ENCODE measurements at places on chromosomes 4 and X.

DNA sequence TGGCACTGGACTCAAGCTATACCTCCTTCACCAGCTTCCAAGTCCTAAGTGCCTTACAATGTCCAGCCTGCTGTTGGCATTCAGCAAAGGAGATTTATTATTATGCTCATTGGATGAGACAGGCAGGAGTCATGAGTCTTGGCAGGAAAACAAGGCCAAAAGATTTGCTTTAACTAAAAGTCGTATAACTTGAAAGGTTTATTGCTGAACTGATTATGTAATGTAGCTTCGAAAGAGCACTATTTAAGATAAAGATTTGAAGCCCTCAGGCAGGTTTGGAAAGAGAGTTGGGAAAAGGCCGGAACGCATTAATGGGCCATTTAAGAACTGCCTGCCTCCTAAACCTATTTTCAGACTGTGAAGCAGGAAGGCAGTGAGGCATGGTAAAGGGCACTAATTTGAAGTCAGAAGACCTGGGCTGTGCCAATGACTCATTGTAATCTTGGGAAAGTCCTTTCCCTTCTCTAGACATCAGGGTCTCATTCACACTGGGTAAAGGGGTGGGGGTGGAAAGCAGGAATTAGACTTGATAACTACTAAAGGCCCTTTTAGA lies 280.5 kb upstream of the EDA2R start:
- no peak for DNase-seq

DNA sequence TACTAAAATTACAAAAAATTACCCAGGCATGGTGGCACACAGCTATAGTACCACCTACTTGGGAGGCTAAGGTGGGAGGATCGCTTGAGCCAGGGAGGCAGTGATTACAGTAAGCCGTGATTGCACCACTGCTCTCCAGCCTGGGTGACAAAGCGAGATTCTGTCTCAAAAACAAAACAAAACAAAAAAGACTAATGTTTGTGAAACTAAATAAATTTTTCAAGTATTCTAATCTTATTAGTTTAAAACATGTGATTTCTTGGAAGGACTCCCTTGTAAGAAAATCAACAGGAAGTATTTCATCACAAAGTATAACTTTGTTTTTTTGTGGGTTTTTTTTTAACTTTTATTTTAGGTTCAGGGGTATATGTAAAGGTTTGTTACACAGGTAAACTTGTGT lies 89.6 kb downstream of the EGF start:
- DNase-seq: no peak

- DNase-seq: no peak
These were observed 48.5 kb upstream of the HDAC8 start for GRCh38 chrX:72621163-72621562.

DNA sequence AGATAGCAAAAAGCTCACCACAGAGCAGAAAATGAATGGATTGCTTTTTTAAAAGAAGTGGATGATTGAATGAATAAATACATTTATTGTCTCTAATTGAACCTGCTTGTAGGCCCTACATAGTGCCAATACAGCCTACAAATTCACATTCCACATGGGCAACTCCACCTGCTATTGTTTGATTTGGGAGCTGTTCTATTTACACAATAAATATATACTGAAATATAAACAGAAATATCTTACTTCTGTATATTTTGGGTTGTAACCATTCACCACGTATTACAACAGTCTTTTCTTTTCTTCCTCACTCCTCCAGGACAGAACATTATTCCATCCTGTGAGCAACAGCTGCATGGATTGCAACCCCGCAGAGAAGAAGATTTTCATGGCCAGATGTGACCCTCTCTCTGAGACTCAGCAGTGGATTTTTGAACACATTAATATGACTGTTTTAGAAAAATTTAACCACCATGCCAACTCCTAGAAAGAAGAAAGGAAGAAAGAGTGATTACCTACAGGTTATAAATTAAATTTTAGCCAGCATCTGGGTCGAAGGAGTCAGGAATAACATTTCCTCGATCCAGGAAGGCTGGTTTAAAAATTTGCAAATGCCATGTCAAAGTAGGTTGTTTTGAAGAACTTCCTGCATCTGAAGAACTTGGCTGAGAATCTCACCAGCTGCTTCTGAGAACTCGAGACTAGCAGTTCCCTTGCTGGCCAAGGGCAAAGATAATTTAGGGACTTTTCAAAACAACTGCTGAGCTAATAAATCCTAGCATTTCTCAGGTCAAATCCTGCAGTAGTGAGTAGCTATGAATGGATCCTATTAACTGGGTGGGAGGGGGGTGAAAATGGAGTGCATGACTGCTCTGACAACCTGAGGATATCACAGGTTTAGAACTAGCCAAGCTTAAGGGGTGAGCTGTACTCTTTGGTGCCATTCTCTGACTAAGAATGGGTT lies 128.7 kb upstream of the GALNT7 start:
- peak; percentile 65 for DNase-seq

- DNase-seq: no peak
These were observed 98.0 kb downstream of the NAA11 start for GRCh38 chr4:79227860-79228259.

DNA sequence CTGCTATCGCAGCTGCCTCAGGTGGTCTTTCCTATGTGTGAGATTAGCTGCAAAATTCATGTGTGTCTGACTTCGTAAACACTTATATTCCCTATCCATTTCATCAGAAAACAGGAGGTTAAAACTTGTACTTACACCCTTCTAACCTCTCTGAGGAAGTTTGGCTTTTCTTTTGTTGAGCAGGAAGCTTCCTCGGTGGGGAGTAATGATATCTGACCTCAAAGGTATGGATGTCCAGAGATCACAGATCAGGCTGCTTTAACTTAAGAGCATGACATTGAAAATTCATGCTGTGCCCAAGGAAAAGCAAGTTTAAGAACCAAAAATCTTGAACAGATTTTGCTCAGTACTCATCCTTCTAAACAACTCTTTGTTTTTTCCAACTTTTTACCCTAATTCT lies 429.1 kb downstream of the STIM2 start:
- DNase-seq: no peak

DNA sequence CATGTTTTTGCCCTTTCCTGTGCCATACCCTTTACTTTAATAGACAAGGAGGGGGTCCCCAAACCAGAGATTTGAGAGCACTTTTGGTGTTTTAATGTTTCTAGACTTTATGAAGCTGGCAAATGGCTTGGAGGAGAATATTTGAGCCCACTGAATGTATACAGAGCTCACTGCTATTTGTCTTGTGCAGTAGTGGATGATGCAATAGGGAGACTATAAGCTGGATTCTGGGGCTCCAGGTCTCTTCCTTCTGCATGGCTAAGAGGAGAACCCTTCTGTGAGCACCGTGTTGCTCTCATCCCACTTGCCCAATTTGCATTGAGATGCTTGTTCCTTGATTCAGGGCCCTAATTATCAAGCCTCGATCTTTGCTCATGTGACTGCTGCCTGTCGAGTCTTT lies 8.9 kb upstream of the PUDP start:
- no peak for DNase-seq

GRCh38 chr4:119894650-119895208 lies 171.9 kb downstream of the MAD2L1 start:
- no peak for DNase-seq

GRCh38 chr4:94253036-94253435 lies 45.4 kb downstream of the SMARCAD1 start:
- peak; percentile 23 for DNase-seq

GRCh38 chrX:130125091-130125874 lies 15.0 kb upstream of the ELF4 start:
- DNase-seq: no peak

- DNase-seq: no peak
These were observed 167.1 kb upstream of the PACRGL start for GRCh38 chr4:20532871-20533870.

GRCh38 chrX:15493118-15493962 lies at the start of gene PIR:
PIR (minus strand) TSS chrX:15493333; CDS start chrX:15491257, 2,076 bp downstream.
- peak; percentile 83 for DNase-seq

GRCh38 chrX:150212672-150213480 lies 150.2 kb upstream of the MAMLD1 start:
- DNase-seq: no peak

DNA sequence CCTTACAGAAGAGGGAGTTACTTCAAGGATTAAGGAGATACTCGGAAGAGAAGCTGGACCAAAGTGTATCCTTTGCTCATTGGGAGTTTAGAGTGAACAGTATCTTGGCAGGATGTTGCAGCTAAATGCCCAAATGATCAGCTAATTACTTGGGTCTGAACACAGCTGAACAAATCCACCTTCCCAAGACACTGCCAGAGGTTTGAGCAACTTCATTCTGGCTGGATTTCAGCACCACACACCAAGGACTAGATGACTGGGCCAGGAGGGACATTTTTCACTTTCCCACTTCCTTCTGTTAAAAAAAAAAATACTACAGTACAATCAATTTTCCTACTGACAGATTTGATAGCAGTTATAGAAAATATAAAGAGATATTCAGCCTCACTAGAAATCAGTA lies 324.6 kb downstream of the MID1IP1 start:
- DNase-seq: no peak

DNA sequence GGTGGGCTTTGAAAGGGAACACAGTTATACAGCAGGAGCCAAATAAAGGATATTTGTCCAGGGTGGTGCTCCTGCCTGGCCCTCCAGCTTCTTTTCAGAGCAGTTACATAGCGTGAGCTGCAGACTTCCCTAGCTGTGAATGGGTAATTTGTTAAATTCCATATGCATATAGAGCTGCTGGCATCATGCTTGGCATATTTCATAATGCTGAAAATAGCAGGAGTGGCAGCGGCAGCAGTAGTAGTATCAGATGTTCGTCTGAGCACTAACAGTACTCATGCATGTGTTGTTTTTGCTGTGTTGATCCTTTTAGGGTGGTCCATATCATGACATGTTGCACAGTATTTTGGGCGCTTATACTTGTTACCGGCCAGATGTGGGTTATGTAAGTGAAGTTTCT lies 33.6 kb upstream of the TADA2B start:
- DNase-seq: no peak

DNA sequence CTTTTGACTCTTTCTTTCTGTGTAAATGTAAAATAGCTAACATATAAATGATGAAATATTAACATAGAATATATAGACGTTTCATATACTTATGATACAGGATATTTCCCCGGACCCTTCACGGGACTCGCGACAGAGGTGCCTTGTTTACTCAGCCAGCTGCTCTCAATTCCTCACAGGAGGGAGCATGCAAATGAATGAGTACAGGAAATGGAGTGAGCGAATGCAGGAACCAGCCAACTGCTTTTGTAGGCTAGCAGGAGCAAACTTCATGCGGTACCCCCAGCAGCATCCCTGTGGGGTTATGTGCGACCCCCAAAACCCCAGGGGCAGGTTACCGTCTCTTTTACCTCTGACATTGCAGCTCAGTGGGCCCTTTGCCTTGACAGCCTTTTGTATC lies 110.3 kb upstream of the PDHA2 start:
- DNase-seq: no peak

- DNase-seq: no peak
These were observed 31.9 kb upstream of the SORCS2 start for GRCh38 chr4:7160439-7160838.

DNA sequence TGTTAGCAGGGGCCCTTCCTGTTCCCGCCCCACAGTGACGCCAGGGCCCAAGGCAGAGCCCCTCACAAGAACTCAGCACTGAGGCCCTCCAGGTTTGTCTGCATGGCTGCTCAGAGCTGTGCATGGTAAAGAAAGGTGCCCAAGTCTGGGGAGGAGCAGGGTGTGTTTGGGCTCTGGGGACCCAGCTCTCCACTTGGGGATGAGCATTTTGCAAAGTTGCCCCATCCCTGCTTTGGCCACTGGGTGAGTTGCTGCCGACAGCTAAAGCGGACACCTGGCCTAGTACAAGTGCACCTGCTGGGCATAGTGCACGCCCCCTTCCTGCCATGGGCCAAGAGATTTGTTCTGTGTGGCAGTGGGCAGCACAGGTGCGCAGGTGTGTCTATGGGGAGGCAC lies 2.0 kb upstream of the MXD4 start:
- no peak for DNase-seq

DNA sequence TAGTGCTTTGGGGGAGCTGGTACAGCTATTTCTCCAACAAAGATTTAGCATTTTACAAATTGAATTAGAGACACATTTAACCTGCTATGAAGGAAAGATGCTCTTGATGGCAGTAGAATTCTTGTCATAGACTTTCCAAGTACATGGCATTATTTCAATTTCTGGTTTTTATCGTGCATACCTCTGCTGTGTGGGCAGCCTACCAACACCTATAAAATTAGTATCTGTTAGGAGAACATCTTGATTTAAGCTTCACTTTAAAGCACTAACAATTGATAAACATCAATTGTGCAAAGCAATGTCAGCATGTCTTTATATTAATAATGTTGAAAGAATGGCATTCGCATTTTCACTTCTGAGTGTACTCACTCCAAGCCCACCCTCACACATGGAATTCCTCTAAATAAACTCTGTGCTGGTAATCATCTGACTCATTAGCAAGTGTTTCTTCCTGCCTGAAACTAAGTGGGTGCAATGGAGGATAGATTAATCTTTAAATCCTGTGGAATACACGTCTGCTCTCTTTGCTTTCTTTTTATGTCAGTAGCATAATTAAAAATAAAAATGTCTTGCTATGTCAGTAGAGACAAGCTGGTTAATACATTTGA lies 279.8 kb upstream of the MAGEB18 start:
- no peak for DNase-seq

- no peak for DNase-seq
These were observed 391.8 kb upstream of the CPXCR1 start for GRCh38 chrX:88355252-88355651.

DNA sequence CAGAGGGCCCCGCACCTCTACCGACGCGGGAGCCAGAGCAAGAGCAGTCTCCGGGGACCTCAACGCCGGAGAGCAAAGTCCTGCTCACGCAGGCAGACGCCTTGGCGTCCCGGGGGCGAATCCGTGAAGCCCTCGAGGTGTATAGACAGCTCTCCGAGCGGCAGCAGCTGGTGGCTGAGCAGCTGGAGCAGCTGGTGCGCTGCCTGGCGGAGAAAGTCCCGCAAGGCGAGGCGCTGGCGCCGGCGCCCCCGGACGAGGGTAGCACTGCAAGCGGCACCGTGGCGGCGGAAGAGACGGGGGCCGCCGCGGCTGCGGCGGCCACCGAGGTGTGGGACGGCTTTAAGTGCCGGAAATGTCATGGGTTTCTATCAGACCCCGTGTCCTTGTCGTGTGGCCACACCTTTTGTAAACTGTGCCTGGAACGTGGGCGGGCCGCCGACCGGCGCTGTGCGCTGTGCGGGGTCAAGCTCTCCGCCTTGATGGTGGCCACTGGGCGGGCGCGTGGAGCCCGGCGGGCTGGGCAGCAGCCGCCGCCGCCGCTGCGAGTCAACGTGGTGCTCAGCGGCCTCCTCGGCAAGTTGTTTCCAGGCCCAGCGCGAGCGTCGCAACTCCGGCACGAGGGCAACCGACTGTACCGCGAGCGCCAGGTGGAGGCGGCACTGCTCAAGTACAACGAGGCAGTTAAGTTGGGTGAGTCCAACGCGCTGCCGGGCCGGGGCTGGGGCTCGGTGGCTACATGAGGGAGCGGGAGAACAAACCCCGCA lies 672 bp downstream of the LONRF3 start:
- DNase-seq: peak; percentile 85

- peak; percentile 43 for DNase-seq
These were observed 53.1 kb downstream of the ARHGEF38 start for GRCh38 chr4:105605493-105605892.

- no peak for DNase-seq
These were observed 127.9 kb downstream of the SHROOM3 start for GRCh38 chr4:76562836-76563453.

GRCh38 chr4:125390126-125390525 lies 75.4 kb downstream of the FAT4 start:
- DNase-seq: peak; percentile 7

All from common myeloid progenitor, CD34-positive (primary cell).